ENCODE measurements at places on chromosomes 4 and X.

- ATAC-seq, result no peak
Measured at GRCh38 chr4:53477636-53478035, 100.2 kb downstream of the FIP1L1 start.

GRCh38 chrX:15167826-15168225 lies 102.1 kb downstream of the ASB9 start:
- no peak for ATAC-seq

DNA sequence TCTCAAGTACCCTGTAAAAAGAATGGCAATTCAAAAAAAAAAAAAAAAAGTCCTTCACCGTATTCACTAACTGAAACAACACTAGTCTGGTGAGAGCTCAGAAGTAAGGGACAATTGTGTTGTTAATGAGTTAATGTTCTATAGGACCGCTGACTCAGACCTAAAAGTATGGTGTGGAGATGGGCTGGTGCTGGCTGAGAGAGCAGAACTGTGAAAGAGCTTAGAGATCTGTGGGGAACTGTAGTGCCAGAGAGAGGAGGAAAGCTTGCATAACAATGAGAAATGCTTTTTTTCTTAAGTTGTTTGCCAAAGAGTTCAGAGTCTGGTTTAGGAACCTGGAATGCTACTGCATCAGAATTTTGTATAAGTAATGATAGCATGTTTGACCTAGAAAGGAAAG lies 65.1 kb downstream of the LHFPL1 start:
- no peak for ATAC-seq

DNA sequence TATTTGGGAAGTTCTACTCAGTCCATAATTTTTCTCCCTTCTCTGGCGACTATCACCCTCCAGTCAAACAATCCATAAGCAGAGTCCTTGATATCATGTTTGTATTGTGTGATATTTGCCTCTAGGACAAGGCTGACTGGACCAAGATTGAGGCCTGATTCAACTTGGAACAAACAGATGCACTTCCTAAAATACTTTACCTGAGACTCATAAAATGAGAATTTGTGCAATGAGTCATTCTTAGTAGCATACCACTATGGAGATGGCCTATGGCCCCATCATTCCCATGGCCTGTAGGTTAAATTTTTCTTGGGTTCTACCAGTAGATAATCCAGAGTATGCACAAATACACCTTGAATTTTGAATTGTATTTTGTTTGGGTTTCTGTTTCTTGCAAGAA lies 74.2 kb upstream of the DMD start:
- no peak for ATAC-seq

- ATAC-seq, result peak; percentile 65
Measured at GRCh38 chr4:156946516-156947424, 24.8 kb downstream of the PDGFC start.

Data from SK-N-SH treated with all-trans-retinoic acid at 6 μM for 48 hours (cell line).